T-helper 17 cell (primary cell): ENCODE measurements at places on chromosomes 2 and 18. TPM values are rescaled to one million over a fixed set of nuclear protein-coding genes. Genes with fewer than 3 reads are reported as not detected.

DNA sequence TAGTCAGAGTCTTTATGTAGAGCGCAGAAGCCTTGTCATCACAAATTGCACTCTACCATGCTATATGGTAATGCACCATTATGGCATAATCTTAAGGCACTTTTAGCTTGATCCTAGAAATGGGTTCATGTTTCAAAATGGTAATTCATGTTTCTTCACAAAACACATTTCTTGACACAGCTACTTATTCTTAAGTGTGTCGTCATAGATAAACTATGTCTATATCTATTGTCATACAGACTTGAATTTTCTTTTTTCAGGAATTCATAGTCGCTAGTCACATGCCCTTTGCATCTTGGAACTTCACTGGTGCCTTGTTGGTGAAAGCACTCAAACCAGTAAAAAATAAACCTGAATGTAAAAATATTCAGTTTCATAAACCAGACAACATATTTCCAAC lies 1578.2 kb downstream of the LRP1B start:
- H3K4me1 ChIP-seq: no peaks in the 10 kb centered on the region
- H3K27me3 ChIP-seq: no peaks in the 10 kb centered on the region
- DNase-seq: no peak
- no peaks in the 10 kb centered on the region for H3K36me3 ChIP-seq
- H3K4me3 ChIP-seq: no peak overlapping the region

RGPD5 gene
- total RNA-seq: 176 TPM

SRD5A2 gene
- total RNA-seq: not detected

KIF1A gene
- 0.18 TPM for total RNA-seq

DNA sequence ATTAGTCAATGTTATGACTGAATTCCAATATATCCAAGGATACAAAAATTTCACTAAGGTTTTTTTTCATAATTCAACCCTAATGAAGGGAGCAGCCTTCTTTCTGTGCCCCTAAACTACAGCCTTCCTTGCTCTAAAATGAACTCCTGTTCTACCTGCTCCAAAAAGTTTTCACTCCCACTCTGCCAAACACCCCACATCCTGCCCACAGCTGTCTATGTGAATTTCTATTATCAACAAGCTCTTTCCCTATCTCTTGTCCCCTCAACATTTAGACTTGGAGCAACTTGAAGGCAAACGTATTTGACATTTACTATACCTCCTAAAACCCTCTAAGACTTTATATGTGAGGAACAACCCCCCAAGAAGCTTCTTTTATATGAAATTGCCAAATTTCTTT lies 2.5 kb downstream of the STAT4 start:
- DNase-seq: no peak
- H3K4me1 ChIP-seq: peaks cover 40% of the 10 kb centered on the region
- peaks cover 19% of the 10 kb centered on the region for H3K36me3 ChIP-seq
- peak overlapping the region; percentile 98 for H3K27ac ChIP-seq
- no peaks in the 10 kb centered on the region for H3K27me3 ChIP-seq

- H3K4me1 ChIP-seq: peaks cover 2% of the 10 kb centered on the region
- no peaks in the 10 kb centered on the region for H3K36me3 ChIP-seq
- peaks cover 6% of the 10 kb centered on the region for H3K27me3 ChIP-seq
- H3K27ac ChIP-seq: no peak overlapping the region
Observed at GRCh38 chr2:187580462-187581124, 26.4 kb upstream of the TFPI start.

IAH1 gene
- 43.6 TPM for total RNA-seq

TBR1 gene
- total RNA-seq: not detected

SLC9A4 gene
- 0.12 TPM for total RNA-seq

RAPGEF4 gene
- total RNA-seq: 0.32 TPM

GRCh38 chr2:177155631-177156030 lies 57.0 kb upstream of the HNRNPA3 start:
- H3K36me3 ChIP-seq: peaks cover 5% of the 10 kb centered on the region
- no peak overlapping the region for H3K27ac ChIP-seq
- no peak overlapping the region for H3K4me3 ChIP-seq

DNA sequence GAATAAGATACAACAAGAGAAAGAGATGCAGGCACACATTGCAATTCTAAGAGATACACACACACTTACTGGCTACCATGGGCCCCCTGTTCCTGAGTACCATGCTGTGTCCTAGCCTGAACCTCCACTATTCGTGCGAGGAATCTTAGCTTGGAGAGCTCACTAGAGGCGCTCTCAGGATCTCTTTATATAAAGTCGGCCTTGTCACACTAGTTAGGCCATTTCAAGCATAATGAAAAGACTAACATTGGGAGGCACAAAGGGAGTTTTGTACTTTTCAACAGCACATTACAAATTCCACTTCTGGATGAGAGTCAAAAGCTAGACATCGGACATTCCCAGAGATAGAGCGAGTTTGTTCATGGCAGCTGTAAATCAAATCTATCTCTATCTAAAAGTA lies 365.2 kb downstream of the DSEL start:
- H3K4me3 ChIP-seq: no peak overlapping the region
- H3K36me3 ChIP-seq: no peaks in the 10 kb centered on the region
- no peak overlapping the region for H3K27ac ChIP-seq
- DNase-seq: no peak
- peaks cover 6% of the 10 kb centered on the region for H3K27me3 ChIP-seq

DNA sequence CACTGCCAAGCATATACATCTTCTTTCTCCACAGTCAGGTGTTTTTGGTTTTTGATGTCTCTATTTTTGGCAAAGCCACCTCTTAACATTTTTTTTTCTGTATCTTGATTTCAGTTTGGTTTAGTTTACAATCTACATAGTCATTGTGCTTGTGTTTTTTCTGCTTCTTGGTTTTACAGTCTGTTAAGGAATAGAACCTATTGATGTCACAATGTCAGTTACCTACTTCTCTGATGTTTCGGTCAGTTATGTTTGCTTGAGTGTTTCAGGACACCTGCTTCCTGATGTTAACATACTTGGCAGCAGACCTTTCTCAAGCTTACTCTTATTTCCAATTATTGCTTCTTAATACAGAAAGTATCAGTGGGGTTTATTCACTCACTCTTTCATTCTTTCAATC lies 253.3 kb downstream of the SPAG16 start:
- H3K36me3 ChIP-seq: no peaks in the 10 kb centered on the region
- DNase-seq: no peak
- no peak overlapping the region for H3K4me3 ChIP-seq
- no peak overlapping the region for H3K27ac ChIP-seq
- H3K4me1 ChIP-seq: no peaks in the 10 kb centered on the region

DNA sequence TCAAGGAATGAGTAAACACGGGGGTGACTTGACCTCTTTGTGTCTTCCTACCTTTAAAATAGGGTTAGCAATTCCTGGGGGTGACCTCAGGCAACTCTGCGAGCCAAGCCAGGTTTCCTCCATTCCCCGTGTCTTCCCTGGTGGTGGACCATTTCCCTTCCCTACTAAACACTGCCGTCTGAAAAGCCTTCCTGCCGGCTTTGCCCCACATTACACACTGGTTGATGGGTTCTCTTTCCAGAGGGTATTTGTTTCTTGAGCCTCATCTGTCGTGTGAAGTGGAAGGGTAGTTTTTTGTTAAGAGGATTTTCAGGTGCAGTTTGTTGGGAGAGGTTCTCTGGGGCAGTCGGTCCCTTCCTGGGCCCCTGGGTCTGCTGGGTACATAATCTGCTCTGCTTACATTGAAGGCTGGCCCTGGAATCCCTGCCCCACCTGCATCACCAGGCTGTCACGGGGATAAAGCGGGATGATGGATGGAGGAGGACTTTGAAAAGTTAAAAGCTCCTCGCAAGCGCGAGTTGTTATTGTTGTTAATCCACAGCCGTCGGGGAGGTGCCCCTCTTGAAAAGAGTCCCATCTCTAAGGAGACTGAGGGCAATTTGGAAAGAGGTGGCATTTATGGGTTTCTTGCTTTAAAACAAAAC lies 175.4 kb upstream of the SPRED2 start:
- H3K4me3 ChIP-seq: no peak overlapping the region
- peaks cover 3% of the 10 kb centered on the region for H3K4me1 ChIP-seq
- H3K27ac ChIP-seq: peak overlapping the region; percentile 71
- H3K36me3 ChIP-seq: no peaks in the 10 kb centered on the region
- DNase-seq: no peak

- no peak overlapping the region for H3K27ac ChIP-seq
- no peaks in the 10 kb centered on the region for H3K27me3 ChIP-seq
- H3K4me3 ChIP-seq: no peak overlapping the region
- peaks cover 3% of the 10 kb centered on the region for H3K4me1 ChIP-seq
Observed at GRCh38 chr2:25699216-25699615, 25.8 kb upstream of the DTNB start.

GCKR gene
- not detected for total RNA-seq

GRCh38 chr2:83705146-83705545 lies 753.9 kb downstream of the SUCLG1 start:
- no peaks in the 10 kb centered on the region for H3K36me3 ChIP-seq
- H3K4me3 ChIP-seq: no peak overlapping the region
- DNase-seq: no peak
- H3K27ac ChIP-seq: no peak overlapping the region
- no peaks in the 10 kb centered on the region for H3K4me1 ChIP-seq

- H3K27ac ChIP-seq: no peak overlapping the region
- H3K27me3 ChIP-seq: no peaks in the 10 kb centered on the region
- DNase-seq: no peak
- H3K4me1 ChIP-seq: no peaks in the 10 kb centered on the region
- no peak overlapping the region for H3K4me3 ChIP-seq
- H3K36me3 ChIP-seq: no peaks in the 10 kb centered on the region
Observed at GRCh38 chr18:25701821-25702220, 349.9 kb upstream of the ZNF521 start.

DNA sequence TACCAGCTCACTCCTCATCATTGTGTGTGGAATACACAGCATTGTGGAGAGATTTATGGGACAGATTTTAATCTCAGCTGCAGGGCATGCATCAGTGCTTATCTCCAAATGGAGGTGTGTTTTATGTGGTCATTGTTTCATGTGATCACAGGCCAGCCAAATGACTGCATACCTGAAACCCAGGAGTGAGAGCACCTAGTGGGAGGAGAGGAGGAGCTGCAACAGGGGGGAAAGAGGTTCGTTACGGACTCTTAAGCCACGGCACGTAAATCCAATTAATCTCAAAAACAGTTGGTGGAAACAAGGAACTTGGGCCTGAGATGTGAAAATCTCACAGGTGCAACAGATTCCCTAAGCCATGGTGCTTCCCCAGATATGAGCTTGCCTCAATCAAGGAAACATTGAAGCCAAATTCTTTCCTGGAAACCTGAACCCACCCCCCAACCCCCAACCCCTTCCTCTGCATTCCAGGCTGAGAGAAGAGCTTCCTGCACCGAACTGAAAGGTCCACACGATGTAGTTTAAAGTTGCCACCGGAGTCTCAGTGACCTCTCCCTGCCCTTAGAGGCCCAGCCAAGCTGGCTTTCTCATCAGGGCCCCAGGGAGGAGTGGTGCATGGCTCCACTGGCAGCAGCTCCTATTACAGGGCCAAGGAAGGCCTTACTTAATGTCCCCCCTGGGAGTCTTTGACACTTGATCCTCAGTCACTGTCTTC lies 167.4 kb downstream of the C1D start:
- H3K4me1 ChIP-seq: no peaks in the 10 kb centered on the region
- no peaks in the 10 kb centered on the region for H3K36me3 ChIP-seq
- no peak for DNase-seq
- H3K4me3 ChIP-seq: no peak overlapping the region
- H3K27me3 ChIP-seq: peaks cover 16% of the 10 kb centered on the region

DNA sequence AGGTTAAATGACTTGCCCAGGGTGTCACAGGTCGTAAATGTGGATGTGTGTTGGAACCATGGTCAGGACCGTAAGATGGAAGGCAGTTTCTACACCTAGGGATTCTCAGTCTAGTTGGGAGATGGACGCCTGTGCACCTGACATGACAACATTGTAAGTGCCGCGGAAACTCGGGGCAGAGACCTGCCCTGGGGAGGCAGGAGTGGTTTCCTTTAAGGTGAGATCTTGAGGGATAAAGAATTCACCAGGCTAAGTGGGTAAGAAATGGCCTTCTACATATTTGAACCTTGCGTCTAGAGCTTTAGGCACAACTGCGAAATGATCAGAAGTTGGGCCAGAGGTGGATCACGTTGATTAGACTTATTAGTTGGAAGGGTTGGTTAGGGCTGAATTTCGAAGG lies 1.6 kb downstream of the DGKD start:
- H3K4me1 ChIP-seq: peaks cover 61% of the 10 kb centered on the region
- H3K27ac ChIP-seq: peak overlapping the region; percentile 56
- peaks cover 13% of the 10 kb centered on the region for H3K36me3 ChIP-seq
- no peak for DNase-seq

DNA sequence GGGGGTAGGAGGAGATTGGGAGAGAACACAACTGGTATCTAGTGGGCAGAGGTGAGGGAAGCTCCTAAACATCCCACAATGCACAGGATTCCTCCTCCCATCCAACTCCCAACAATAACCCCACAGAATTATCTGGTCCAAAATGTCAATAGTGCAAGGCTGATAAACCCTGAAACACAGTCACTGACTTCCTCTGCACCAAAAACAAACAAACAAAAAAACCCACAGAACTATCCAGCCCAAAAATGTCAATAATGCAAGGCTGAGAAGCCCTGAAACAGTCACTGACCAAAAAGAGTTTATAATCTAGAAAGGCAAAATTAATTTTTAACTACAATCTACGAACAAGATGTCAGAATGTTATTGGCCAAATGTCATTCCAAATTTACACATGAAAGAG lies 9.8 kb downstream of the TMX3 start:
- H3K4me3 ChIP-seq: no peak overlapping the region
- DNase-seq: no peak
- H3K36me3 ChIP-seq: peaks cover 8% of the 10 kb centered on the region
- peaks cover 32% of the 10 kb centered on the region for H3K4me1 ChIP-seq
- H3K27me3 ChIP-seq: no peaks in the 10 kb centered on the region

MRO gene
- total RNA-seq: not detected

GRCh38 chr2:108125581-108125980 lies 114.2 kb upstream of the SULT1C3 start:
- no peaks in the 10 kb centered on the region for H3K27me3 ChIP-seq
- no peaks in the 10 kb centered on the region for H3K36me3 ChIP-seq
- no peak for DNase-seq
- no peaks in the 10 kb centered on the region for H3K4me1 ChIP-seq
- H3K27ac ChIP-seq: no peak overlapping the region

DNA sequence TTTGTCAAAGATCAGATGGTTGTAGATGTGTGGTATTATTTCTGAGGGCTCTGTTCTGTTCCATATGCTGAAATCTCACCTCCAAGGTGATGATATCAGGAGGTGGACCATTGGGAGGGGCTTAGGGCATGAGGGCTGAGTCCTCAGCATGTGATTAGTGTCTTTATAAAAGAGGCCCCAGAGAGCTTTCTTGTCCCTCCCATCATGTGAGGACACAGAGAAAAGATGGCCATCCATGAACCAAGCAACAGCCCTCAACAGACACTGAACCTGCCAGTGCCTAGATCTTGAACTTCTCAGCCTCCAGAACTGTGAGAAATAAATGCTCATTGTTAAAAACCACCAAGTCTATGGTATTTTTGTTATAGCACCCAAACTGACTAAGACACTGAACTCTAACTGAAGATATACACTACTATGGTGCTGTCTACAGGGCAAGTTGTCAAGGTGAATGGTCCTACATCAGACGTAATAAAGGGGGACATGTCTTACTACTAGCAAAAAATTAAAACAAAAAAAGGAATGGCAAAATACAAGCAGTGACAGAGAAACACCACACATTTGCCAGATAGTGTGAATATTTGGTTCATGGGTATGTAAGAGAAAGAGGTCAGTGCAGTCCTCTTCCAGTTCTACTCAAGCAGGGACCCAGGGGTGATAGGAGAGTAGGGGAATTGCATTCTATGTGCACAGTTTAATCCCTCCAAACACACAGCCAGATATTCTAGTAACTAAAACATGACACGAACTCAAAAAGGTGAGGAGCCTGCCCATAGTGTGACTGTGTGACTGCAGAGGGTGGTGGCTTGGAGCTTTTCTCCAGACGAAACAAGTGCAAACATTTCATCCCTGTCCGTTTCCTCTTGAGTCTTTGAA lies 164.4 kb upstream of the MYCN start:
- no peaks in the 10 kb centered on the region for H3K27me3 ChIP-seq
- H3K36me3 ChIP-seq: no peaks in the 10 kb centered on the region
- H3K4me1 ChIP-seq: no peaks in the 10 kb centered on the region
- no peak for DNase-seq
- no peak overlapping the region for H3K27ac ChIP-seq
